ENCODE measurements at places on chromosomes 2 and 18.
A peak's percentile ranks its signal among the peaks of the same experiment; 100 is the strongest.

GRCh38 chr2:120625865-120626560 is 109.7 kb upstream of the GLI2 start:
- DNase-seq: no peak

DNA sequence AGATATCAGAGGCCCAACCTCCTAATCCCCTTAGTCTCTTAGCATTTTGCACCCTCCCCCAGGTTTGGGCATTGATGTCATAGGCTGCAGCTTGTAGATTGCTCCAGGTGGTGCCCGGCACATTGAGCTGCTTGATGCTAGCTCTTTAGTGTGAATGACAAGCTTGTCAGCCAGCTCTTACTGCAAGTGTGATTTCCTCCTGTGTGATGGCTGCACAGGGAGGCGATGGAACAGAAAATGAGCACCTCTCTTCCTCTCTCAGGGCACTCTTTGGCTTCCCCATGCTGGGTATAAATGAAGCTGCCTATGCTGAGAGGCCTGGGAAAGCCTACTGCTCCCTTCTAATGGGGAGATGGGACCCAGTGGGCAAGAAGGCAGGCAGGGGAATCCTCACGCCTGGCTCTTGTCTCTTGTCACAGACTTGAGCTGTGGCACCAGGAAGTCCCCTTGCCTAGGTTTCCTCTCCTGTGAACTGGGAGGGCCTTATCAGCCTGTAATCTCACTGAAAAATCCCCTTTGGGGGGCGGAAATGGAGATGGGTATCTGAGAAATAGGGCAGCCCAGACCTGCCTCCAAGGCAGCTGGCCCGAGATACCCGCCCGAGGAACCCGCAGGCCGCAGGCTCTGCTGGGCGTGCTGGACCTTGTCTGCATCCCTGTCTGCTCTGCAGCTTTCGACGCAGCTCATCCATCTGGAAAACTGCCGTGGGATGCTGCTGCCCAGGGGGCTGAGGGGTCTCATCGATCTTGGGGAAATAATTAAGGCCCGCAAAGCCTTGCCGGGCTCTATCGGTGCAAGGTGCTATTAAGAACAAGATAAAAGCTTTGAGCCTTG is 163.5 kb upstream of the CXCR4 start:
- peak; percentile 5 for DNase-seq

DNA sequence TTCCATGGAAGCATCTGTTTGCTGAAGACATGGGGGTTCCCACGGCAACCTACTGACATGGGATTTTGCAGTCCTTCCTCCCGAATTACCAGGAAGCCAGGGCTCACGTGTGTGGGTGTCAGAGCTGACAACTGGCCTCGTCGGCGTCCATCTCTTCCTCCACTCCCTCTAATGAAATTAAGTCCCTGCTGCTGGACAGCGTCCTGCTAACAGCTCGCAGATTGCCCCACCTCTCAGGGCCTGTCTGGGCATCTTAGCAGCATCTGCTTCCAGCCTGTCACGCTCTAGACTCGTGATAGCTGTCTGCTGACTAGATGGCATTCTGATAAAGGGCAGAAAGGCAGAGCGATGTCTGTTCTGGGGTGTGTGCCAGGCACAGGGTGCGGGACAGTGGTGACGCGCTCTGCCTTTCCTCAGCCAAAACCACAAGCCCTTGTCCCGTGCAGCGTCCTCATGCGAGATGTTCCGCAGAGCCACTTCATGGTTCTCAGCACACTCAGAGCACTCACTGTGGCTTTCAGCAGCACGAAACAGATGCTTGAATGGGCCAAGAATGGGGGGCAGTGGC is 161.1 kb downstream of the ARL4C start:
- DNase-seq: no peak

GRCh38 chr2:155525199-155525598 is 807.3 kb downstream of the NR4A2 start:
- no peak for DNase-seq

- DNase-seq: no peak
These were observed 36.7 kb downstream of the ADCYAP1 start for GRCh38 chr18:941331-941730.

- DNase-seq: no peak
These were observed 426.4 kb downstream of the MBD2 start for GRCh38 chr18:53797998-53798495.

DNA sequence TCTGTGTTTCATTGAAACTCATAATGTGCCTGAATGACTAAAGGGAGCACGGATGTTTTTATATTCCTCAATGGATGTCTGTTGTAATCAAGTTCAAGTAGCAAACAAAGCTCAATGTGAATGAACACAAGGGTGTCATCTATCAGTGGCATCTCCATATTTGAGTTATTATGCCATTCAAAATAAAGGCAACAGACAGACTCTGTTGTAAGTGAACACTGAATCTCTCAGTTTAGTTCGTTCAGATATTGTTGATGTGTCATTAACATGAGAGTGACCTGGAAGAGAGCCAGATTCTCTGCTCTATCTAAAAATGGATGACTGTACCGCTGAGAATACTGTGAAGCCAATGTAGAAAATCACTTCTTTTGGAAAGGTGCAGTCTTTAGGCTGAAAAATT is 118.7 kb downstream of the NUP35 start:
- DNase-seq: peak; percentile 25

DNA sequence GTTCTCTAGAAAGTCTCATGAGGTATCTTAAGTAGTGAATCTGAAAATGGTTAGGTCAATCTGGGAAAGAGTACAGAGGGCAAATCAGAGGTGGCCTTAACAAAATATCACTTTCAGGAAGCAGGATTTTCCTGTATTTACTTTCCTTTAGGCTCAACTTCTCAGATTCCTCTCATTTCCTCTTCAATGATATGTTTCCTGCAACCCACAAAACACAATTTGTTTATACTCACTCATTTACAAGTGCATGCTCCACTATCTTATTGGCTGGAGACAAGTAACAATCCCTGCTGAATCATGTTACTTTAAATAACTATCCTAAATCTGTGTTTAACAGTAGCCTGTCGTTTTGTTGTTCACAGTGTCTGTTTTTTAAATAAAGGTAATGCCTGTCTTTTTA is 228.1 kb downstream of the DSC3 start:
- no peak for DNase-seq
